CD4-positive, alpha-beta T cell treated with Interleukin-1 beta for 1 hour (primary cell): ENCODE measurements at places on chromosomes 6 and 20.
A peak's percentile ranks its signal among the peaks of the same experiment; 100 is the strongest.

DNA sequence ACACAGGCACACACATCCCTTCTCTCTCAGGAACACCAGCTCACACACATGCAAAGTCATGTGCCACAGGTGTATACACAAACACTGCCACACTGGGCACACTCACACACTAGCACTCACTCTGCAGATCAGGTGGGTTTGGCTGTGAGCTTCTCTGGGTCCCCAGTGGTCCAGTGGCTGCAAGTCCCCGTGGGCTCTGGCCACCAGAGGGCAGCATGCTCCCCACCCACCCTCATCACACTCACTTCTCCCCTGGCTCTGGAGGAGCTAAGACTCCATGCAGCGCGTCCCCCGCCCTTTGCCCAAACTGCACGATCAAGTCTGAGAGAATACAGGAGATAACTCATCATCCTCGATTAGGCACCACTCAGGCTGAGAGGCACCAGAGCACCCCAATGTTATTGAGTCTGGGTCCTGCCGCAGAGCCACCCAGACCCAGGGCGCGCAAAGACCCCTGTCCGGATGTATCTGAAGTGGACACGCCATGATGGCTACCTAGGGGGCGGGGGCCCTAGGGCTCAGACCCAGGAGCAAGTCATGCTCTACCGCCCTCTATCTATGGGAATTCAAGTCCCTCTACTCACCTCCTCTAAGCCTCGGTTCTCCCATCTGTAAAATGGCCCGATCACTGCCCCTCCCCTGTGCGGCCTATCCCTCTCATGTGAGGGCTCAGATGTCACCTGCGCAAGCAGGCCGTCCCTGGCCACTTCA lies 90.5 kb downstream of the GRM4 start:
- DNase-seq = peak; percentile 45

DNA sequence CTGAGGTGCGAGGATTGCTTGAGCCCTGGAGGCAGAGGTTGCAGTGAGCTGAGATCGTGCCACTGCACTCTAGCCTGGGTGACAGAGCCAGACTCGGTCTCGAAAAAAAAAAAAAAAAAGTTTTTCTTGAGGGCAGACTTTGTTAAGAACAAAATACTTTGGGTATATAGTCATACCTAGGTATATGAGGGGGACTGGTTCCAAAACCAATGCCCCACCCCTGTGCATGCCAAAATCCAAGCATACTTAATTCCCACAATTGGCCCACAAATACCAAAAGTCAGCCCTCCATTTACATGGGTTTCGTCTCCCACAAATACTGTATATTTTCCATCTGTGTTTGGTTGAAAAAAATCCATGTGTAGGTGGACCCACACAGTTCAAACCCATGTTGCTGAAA lies 119.9 kb downstream of the INSM1 start:
- DNase-seq = no peak

DNA sequence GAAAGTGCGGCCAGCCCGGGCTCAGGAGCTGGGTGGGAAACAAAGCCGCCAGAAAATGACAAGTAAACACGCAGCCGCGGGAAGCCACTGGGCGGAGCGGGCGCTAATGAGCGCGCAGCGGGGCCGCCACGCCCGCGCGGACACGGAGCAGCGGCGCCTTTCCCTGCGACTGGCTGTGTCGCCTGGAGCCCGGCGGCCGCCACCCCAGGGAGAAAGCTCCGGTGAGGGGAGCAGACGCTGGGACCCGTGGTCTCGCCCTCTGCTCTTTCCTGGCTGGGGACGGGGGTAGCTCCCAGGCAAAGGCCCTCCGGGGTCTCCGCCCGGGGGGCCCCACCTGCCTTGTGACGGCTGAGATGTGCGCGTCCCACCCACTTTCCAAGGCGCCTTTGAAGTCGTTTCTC lies 54.9 kb downstream of the PRR18 start:
- no peak for DNase-seq

DNA sequence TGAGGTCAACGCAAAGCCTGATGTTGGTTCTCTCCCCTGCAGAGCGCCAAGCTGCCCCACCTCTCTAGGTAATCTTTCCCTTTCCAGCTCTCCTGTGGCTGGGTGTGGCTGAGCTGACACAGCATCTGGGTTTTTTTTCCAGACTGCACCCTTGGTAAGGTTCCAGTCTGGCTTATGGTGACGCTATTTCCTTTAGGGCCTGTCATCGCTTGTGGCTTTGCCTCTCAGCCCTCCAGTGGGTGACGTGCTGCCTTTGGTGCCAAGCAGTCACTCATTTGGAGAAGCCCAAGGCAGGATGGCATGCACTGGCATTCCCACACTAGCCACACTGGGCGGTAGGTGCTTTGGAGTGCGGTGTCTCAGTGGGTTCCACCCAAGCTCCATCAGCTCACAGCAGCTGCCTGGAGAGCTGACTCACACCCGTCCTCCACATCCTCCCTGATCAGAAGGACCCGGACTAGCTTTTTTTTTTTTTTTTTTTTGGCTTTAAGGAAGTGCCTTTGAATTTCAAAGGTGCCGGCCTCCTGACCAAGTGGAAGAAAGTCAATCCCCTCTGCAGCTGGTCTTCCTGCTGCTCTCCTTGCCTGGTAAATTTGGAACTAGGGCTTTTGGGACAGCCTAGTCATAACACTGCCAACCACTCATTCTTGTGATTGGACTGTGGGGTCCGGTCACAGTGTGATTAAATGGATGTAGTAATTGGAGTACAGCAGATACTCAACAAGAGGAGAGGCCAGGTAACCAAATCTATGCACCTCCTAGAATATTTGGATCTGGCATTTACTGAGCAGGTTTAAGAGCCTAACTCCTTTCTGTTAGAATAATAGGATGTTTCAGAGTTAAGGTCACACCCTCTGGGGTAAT lies 153.6 kb downstream of the CD83 start:
- DNase-seq = peak; percentile 13

GRCh38 chr6:97361286-97361685 lies 78.3 kb upstream of the MMS22L start:
- no peak for DNase-seq

DNA sequence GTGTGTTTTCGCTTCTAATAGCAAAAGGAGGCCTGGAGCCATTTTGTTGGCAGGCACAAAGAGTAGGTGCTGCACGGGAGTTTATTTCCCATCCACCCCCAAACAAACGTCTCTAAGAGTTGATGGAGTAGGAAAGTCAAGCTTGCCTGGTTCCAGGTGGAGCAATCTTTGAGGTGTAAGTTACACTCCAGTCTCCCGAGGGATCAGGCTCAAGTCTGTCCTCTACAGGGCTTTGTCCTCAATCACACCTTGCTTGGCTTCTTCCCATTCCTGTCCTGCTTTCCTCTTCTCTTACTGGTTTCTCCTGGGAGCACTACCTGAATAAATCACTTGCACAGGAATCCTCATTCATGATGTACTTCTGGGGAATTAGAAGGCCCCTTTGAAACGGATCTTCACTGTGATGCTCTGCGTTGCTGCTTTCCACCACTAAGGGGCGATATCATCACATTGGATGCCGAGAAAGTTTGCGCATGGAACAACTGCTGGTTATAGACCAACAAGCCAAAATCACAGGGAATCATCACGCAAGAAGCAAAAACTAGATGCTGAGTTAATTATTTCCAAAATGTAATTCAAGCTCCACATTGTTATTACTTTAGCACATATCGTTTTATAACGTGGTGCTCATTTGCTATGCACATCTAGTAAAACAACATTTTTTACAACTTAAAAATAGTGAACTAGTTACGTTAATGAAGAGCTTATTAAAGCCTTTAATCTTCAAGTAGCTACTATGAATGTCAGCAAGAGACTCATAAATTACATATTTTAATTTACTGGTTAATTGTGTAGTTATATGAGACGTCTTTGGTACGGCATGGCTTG lies 156.8 kb downstream of the DNAH8 start:
- DNase-seq = peak; percentile 44

DNA sequence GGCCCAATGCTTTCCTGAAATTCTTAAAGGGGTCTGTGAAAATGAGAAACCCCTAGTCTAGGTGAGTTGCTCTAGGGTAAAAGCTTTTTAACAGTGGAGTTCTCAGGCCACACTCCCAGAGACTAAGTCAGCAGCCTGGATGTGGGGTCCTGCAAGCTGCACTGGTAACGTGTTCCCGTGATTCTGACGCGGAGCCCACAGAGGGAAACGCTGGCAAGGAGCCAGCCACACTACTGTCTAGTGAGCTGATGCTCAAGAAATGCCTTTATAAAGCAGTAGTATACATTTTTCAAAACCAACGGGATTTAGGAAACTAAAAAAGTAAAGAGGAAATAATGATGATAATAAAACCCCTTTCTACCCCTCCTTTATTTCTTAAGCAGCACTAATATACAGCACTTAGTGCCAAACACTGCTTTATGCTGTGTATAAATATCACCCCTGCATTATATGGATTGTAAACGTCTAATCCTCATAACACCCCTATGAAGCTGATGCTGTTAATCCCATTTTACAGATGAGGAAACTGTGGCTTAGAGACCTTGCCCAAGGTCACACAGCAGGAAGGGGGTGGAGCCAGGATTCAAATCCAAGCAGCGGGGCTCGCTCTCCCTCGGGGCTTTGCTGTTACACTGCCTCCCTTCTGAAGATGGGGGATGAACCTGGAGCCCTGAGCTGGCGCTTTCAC lies 25.0 kb downstream of the KCNK15 start:
- DNase-seq = no peak
